Stimulated activated naive CD4-positive, alpha-beta T cell treated with Interleukin-2 at 50 U/mL for 16 hours (primary cell): ENCODE measurements at places on chromosomes 16 and 17.

- DNase-seq: no peak
Measured at GRCh38 chr16:22424161-22424937, 49.9 kb upstream of the CDR2 start.

GRCh38 chr16:1992704-1993317, 3.0 kb downstream of the SYNGR3 start:
- no peak for DNase-seq

DNA sequence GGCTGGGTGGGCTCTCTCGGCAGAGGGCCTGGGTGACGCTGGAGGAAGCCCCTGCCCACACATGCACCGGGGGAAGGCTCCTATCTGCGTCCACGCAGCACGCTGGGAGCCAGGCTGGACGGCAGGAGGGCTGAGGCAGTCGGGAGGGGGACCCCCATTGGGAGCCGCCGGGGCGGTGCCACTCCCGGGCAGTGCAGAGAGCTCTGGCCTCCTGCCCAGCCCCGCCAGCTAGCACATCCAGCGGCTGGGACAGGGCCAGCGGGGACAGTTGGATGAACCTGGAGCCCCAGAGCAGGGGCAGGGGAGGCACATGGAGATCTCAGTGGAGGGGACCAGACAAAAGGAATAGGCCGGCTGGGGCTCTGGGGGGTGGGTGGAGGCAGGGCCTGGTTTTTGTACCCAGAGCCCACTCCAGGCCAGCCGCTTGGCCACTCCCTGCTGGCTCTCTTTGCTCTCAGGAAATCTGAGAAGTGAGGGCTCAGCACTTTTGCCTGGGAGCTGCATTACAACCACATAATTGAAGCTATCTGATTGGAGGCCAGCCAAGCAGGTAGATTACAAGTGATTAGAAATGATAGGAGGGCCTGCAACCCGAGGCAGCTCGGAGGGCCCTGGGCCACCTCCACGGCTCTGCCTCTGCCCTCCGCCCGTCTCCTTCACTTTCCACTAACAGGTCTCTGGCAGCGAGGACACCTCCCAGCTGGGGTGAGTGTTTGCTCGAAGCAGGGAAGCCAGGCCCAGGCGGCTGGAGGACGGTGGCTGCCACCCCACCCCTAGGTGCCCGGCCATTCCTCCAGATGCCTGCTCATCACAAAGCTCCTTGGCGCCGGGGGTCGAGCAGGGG, 40.1 kb downstream of the ENGASE start:
- no peak for DNase-seq

GRCh38 chr17:31842195-31843069, 16.6 kb downstream of the COPRS start:
- DNase-seq: peak; percentile 46

DNA sequence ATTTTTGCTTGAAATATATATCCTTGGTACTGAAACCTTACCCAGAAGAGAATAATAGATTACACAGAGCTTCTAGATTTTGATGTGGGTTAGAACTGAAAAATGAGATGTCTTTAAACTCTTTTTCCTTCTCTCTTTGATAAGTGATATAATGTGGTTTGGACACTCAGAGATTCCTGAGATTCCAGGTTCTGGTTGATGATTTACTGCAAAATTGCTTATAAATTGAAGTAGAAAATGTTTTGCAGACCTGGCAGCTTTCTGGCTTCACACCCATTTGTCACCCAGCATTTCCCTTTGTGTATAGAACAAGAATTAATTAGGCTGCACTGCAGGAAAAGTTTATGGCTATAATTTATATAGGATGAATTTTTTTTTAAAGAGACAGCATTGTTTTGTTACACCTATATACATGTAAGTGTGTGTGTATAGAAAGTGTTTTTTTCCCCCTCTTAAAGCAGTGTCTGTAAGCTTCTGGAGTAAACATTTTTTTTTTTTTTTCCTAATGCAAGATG, 23.5 kb downstream of the AATF start:
- no peak for DNase-seq

GRCh38 chr17:4262703-4263102, 1.1 kb downstream of the ANKFY1 start:
- DNase-seq: no peak

- DNase-seq: no peak
Measured at GRCh38 chr16:17328932-17329331, 141.8 kb downstream of the XYLT1 start.

GRCh38 chr16:49550140-49550539, 176.5 kb downstream of the C16orf78 start:
- DNase-seq: no peak

DNA sequence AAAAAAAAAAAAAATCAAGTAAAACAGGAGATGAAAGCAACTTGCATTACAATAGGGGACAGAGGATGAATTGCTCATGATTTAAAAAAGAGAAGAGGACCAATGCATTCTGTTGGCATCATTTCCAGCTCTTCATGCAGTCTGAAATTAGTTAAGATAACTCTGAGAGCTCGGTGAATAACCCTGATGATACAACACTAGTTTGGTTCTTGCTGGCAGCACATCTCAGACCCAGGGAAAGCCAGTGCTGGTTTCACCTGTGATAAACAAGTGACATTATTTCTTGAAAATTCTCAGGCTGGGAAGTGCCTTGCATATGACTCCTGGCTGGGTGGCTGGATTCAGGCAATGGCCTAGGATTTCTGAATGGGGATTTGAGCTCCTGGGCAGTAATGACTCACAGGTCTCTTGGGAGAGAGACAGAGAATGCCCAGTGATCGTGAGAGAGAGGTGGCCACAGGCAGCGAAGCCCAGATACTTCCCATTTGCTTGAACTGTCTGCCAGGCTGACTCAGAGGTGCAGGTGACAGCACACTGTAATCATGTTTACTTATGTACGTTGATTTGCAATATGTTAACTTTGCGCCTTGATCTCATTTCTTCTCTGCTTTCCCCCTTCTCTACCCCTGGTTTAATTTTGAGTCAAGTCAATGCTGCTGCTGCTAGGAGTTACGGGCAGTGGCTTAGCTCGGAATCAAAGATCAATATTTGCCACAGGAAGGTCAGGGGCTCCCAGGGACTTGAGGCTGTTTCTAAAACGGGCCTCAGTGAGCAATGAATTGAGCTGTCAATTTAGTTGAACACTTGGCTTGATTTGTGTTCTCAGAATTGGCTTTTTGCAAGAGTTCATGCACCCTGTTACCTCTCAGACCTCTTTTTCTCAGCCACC, 27.1 kb downstream of the ARSG start:
- DNase-seq: no peak

DNA sequence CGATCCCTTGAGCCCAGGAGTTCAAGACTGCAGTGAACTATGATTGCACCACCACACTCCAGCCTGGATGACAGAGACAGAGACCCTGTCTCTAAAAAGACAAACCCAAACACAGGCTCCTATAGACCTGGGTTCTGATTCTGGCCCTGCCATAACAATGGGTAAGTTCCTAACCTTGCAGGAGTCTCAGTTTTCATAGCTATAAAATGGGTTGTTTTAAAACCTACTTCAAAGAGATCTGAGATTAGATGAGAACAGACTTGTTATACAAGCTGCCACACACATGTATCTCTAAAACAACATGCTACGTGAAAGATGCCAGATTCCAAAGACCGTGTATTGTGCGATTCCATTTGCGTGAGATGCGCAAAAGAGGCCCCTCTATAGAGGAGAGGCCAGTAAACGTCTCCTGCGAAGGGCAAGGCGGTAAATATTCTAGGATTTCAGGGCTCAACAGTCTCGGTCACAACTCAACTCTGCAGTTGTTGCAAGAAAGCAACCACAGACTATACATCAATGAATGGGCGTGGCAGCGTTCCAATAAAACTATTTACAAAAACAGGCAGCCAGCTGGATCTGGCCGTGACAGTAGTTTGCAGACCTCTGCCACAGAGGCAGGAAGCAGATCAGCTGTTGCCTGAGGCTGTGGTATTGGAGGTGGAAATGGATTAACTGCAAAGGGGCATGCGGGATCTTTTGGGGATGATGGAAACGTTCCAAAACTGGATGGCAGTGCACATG, 5.9 kb downstream of the CORO7 start:
- no peak for DNase-seq

- DNase-seq: no peak
Measured at GRCh38 chr16:62321606-62322005, 285.4 kb upstream of the CDH8 start.

GRCh38 chr16:56347166-56347565, 78.2 kb downstream of the AMFR start:
- no peak for DNase-seq

- DNase-seq: no peak
Measured at GRCh38 chr16:48405907-48406306, 20.7 kb upstream of the SIAH1 start.

- DNase-seq: no peak
Measured at GRCh38 chr17:75557075-75557851, 30.3 kb upstream of the MYO15B start.

- no peak for DNase-seq
Measured at GRCh38 chr17:18117533-18117932, 9.0 kb downstream of the MYO15A start.

- no peak for DNase-seq
Measured at GRCh38 chr17:74179576-74179975, 23.9 kb upstream of the RPL38 start.

DNA sequence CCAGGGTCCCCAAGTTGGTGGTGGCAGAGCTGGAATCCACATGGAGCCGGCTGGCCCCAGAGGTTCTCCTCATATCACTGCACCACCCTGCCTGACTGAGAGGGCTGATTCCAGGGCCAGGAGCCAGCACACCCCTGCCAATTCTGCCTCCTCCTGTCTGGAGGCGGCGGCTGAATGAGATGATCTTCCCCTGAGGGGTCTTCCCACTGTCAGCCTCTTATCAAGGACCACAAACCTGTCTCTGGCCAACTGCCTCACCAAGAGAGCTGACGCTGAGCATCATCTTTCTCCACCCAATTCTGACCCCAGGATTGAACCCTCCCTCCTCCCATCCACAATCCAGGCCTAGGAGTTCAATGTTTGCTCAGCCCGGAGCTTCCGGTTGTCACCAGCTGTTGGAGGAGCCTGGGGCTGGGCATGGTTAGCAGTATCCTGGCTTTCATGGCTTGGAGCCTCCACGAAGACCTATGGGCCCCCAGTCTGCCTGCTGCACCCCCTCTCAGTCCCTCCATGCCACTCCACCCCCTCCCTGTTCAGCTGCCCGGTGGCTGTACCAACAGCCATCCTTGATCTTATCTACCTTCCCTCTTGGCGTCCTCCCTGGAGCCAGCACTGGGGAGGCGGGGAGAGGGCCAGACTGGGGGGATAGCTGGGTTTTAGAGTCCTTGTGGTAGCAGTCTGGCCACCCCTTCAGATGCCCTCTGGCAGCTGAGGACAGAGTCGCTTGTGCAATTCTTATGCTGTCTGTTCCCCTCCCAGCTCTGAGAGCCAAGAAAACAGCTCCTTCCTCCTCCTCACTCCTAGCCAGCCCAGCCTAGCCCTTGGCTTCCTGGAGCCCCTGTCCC, 25.6 kb downstream of the ABCC3 start:
- no peak for DNase-seq

- no peak for DNase-seq
Measured at GRCh38 chr16:81758376-81758775, 20.7 kb upstream of the PLCG2 start.

- no peak for DNase-seq
Measured at GRCh38 chr17:56047331-56047730, 105.9 kb upstream of the ANKFN1 start.

GRCh38 chr17:5618476-5618875, 34.2 kb upstream of the NLRP1 start:
- no peak for DNase-seq

DNA sequence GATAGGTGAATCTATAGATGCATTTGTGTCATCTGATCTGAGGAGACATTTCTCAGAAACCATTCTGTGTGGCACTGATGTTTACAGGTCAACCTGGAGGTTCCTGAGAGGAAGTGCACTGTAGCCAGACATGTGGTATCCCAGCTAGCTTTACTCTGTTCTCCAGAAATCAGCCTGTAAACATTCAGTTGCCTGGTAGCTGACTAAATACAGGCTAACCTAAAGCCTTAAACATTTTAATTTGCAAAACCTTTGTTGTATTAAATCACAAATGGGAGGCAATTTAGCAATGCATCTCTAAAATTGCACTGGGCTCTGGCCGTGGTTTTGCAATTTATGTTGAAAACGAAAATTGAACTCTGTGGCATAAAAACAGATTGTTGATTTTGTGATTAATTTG, 207.6 kb downstream of the FTO start:
- no peak for DNase-seq

DNA sequence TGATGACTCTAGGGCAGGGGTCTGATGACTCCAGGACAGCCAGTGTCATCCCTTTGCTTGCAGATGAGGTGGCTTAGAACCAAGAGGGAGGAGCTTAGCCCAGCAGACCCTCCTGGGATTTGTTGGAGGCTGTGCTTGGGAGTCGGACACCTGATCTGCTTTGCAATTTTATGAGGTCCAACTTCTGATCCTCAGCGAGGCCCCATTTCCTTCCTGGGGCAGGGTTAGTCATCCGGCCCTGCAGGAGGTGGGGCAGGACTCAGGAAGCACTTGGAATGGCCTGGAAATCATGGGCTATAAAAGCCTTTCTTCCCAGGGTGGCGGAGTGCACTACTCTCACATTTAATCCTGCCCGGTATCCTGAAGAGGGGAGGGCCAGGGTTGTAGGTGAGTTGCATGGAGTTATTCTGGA, 168.5 kb downstream of the MSI2 start:
- no peak for DNase-seq

DNA sequence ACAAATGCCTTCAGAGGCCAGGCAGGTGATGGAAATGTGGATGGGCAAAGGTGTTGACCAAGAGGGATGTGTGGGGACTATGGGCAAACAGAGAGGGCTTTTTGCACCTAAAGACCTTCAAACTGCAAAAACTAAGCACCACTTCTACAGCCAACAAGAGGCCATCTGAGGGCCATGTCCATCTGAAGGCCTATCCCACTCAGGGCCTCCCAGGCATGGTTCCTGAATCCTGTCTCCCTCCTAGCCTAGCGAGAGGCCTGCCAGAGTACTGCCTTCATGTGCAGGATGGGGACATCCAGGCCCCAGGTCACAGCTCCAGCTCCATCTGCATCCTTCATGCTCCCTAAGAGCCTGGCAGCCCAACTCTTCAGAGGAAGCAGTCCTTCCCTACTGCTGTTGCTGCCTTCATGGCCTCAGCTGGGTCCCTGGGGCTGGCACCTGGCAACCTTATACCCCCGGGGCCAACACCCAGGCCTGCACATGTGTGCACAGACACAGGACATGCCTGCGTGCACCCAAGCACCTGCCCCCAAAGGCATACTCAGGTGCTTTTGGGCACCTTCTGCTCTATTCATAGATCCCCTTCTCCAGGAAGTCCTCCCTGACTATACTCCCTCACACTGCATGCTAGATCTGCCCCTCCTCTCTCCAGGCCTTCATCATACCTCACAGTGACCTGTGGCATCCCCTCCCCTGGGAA, 95.2 kb downstream of the C16orf78 start:
- no peak for DNase-seq

DNA sequence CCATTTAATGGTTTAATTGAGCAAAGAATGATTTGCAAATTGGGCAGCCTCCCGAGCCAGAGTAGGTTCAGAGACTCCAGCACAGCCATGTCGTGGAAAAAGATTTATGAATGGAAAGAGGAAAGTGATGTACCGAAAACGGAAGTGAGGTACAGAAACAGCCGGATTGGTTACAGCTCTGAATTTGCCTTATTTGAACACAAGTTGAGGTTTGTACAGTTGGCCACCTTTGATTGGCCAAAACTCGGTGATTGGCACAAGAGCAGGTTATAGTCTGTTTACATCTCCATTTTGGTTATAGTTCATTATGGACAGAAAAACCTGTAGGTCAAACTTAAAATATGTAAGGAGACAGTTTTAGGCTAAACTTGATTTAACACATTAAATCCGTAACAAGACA, 44.5 kb downstream of the TENT4B start:
- no peak for DNase-seq
